Skin of body (tissue), 3 donors: ENCODE measurements at places on chromosomes 2 and 18. TPM values are rescaled to one million over a fixed set of nuclear protein-coding genes. Genes with fewer than 3 reads are reported as not detected.

- peak; percentile 61 for DNase-seq
Measured at GRCh38 chr2:219218217-219218731, 484 bp downstream of the ABCB6 start.

DNA sequence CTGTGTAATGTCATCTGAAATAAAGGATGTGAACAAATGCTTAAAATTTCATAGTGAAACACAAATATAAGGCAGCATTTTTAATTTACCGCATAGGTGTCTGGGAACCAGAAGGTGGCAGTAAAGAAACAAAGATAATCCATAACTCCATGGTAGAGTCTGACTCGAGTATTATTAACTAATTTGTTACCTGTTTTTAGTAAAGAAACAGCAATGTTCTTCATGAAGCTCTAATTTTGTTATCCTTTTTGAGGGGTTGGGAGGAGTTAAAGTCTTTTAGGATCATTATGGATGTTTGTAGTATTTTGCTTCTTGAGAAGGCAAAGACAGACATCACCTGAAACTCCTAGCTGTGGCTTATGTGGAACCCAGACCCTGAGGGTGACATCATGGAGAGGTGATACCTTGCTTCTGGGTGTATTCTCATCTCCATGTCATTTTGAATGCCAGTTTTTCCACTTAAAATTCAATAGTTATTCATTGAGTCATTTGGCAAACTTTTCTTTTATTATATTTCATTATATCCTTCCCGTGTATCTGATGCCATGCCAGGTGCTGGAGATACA is 286.2 kb upstream of the EPAS1 start:
- no peak for DNase-seq

- no peak for DNase-seq
Measured at GRCh38 chr2:138626148-138626547, 124.6 kb downstream of the SPOPL start.

GRCh38 chr2:178450524-178450773 is 526 bp downstream of the PRKRA start:
- no peak for DNase-seq

- no peak for DNase-seq
Measured at GRCh38 chr18:44320619-44321460, 359.8 kb upstream of the SETBP1 start.

DNA sequence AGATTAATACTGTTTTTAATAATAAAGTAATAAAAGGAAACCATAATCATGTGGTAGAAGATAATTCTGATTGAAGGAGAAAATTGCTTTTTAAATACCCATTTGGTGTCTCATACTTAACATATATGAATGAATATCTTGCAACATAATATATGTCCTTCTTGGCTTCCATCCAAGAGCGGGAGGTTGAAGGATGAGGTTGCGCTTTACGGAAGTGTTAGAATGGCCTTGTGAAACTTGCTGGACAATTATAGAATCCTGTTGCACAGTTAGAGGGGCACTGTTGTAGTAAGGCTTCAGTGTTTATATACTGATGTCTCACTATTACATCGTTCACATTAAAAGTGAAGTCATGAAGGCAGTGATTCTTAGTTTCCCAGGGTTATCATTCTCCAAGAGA is 9.4 kb downstream of the INSIG2 start:
- DNase-seq = no peak

DNA sequence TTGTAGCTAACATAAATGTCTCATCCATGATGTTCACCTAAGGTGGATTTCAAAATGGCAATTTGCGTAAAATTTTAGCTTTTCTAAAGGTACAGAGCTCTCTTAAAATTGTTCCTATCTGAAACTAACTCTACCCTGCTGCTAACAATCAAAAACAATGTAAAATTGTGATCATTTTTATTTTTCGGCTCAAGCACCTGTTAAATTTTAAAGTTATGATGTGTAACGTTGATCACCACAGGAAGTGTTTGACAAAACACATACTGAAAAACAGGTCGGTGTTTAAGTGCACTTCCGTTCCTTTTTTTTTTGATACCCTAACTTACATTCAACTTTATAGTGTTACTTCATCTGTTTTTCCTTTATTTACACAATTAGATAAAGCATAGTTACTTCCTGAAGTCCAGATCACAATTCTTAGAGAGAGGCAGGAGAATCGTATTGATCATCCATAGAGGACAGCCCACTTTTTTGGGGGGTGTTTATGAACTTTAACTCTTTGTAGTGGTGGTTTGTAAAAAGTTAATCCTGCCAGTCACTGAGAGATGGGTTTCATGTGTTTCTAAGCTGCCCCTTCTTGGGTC is 6.0 kb upstream of the NCK2 start:
- DNase-seq = no peak

- no peak for DNase-seq
Measured at GRCh38 chr2:47205576-47206141, 50.6 kb upstream of the STPG4 start.

GRCh38 chr2:88451811-88452564 is 505 bp downstream of the FOXI3 start:
- no peak for DNase-seq

GRCh38 chr2:169649278-169649677 is 44.9 kb downstream of the CFAP210 start:
- no peak for DNase-seq

GRCh38 chr18:64639536-64639935 is 490.6 kb upstream of the LINC00305 start:
- no peak for DNase-seq

DNA sequence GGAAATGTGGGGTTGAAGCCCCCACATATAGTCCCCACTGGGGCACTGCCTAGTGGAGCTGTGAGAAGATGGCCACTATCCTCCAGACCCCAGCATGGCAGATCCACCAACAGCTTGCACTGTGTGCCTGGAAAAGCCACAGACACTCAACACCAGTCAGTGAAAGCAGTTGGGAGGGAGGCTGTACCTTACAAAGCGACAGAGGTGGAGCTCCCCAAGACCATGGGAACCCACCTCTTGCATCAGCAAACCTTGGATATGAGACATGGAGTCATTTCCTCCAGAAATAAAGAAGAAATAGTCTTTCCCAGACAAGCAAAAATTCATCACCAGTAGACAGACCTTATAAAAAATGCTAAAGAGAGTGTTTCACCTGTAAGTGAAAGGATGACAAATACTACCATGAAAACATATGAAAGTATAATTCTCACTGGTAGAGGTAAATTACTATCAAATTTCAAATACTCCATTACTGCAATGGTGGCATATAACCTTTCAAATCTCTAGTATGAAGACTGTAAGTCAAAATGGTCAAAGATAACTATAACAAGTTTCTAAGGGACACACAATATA is 152.6 kb upstream of the EPHA4 start:
- no peak for DNase-seq

DNA sequence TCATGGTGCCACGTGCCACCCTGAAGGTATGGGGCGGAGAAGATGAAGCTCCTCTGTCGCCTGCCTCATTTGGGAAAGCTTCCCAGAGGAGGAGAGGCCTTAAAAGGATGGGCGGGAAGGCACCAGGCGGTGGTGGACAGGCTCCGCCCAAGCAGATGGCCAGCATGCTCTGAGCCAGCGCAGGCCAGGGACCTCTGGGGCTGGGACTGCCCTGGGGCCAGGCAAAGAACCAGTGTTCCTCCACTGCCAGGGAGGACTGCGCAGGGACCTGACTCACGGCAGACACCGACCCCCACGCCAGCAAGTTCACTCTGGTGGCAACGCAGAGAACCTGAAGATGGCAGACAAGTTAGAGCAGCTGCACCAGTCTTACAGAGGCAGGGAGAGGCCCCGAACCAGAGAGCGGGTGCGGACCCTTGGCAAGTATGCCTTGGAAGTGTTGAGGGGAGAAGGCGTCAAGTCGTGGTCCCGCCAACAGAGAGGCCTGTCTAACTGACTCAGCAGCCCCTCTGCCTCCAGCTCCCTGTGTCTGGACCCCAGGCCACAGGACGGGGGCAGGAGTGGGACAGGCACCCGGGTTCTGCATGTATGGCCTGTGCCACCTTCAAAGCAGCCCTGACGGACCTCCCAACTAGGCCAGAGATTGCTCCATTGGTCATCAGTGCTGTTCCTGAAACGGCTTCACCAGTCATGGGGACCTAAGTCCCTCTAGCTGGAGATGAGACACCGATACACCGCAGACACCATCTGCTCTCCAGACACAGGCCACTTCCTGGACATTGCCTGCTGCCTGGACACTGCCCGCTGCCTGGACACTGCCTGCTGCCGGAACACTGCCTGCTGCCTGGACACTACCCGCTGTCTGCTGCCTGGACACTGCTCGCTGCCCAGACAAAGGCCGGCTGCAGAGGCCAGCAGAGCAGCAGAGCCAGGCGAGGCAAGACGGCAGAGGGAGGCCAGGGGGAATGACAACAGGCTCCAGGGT is 124.7 kb downstream of the HDAC4 start:
- DNase-seq = no peak

GRCh38 chr2:43165378-43166069 is 60.9 kb downstream of the ZFP36L2 start:
- no peak for DNase-seq

GRCh38 chr2:124323321-124323720 is 298.2 kb downstream of the CNTNAP5 start:
- no peak for DNase-seq

GRCh38 chr2:200345975-200346374 is 39.5 kb downstream of the SPATS2L start:
- DNase-seq = peak; percentile 36

DNA sequence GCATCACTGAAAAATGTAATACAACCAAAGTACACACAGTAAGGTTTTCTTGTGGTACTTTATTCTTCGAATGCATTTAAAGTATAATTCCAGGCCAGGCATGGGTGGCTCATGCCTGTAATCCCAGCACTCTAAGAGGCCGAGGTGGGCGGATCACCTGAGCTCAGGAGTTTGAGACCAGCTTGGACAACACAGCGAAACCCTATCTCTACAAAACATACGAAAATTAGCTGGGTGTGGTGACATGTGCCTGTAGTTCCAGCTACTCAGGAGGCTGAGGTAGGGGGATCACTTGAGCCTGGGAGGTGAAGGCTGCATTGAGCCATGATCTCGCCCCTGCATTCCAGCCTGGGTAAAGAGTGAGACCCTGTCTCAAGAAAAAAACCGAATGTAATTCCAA is 3.9 kb upstream of the TTC39C start:
- no peak for DNase-seq

DNA sequence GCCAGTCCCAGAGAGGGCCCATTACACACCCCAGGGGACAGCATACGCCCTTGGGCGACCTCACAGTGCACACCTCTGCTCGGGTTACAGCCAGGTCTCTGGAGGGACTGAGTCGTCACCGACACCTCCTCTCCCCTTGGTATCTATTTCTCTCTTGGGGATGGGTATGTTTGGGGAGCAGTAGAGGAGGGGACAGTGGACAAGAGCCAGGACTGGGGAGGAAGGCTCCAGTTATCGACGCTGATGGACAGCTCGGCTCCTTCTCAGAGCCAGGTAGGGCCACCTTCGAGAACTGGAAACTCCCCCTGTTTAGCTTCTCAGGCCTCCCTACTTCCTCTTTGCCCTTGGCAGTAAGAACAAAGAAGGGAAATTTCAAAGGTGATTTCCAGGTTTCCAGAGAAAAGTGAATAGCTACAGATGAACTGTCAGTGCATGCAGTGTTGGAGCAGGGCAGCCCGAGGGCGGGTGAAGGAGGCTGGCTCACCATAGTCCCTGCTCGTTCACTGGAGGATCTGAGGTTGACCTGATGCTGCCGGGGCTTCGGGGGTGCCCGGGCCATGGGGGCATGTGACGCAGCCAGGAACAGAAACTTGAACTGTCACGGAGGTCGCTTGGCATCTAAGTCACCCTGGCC is 4.4 kb upstream of the SEMA4C start:
- no peak for DNase-seq

- DNase-seq = no peak
Measured at GRCh38 chr2:60353406-60353800, 200.1 kb downstream of the BCL11A start.

GRCh38 chr2:9548506-9548905 is 7.1 kb downstream of the ADAM17 start:
- DNase-seq = no peak

GRCh38 chr18:60838677-60839076 is 466.1 kb upstream of the MC4R start:
- no peak for DNase-seq

DNA sequence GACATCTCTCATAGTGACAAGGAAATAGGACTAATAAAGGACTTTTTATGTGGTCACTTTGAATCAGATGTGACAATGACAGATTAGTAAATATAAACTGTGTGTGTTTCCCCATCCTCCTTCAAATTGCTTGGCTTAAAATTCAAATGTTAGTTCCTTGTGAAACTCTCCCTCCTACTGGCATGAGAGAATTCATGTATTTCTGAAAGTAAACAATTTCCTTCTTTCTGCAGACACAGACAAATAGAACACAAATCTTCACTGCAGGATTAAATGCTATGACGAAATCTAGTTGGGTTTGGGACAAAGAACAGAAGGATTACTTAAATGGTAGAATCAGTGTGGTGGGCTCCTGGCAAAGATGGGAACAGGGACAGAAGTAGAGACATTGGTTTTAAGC is 328.7 kb upstream of the FAM98A start:
- no peak for DNase-seq

DNA sequence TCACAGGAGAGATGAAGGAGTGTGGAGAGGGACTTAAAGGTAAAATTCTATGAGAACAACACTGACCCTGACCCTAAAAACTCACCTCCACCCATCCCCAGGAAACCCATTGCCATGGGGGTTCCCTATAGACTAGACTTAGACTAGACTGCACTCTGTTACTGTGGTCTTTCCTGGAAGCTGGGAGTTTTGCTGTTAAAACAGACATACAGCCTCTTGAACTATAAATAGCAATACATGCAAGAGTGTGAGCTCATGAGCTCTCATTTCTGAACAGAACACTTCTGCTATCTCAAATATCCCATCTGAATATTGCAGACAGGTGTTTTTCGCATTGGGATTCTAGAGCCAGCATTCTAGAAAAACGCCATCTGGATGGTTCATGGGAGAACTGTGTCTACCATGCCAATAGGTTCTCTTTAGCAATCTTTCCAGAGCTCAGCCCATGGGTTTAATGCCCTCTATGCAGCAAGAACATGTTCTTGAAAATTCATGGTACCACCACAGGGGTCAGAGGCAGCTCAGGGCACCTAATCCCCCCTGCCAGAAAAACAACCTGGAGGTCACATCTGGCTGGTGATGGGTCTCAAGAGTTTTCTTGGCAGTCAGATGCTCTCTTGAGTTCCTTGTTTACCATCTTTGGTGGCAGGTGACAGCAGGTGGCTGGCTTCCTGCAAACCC is 51.9 kb downstream of the SLC14A2 start:
- no peak for DNase-seq

- no peak for DNase-seq
Measured at GRCh38 chr2:205556357-205556756, 125.9 kb upstream of the NRP2 start.

- no peak for DNase-seq
Measured at GRCh38 chr18:8699948-8700347, 5.4 kb upstream of the MTCL1 start.

Gene CTIF
- total RNA-seq = 19.5 TPM

Gene DTYMK
- total RNA-seq = 13.8 TPM

Gene HRH4
- 0.30 TPM for total RNA-seq

Gene ANKRD29
- total RNA-seq = 6.1 TPM

Gene TBC1D8
- 20.7 TPM for total RNA-seq

Gene IL36RN
- total RNA-seq = 10.9 TPM

Gene TRPM8
- total RNA-seq = 0.10 TPM

Gene CD8A
- not detected for total RNA-seq

Gene CRYGC
- not detected for total RNA-seq

Gene UCN
- total RNA-seq = 0.30 TPM

Gene CFC1
- total RNA-seq = not detected

Gene ZNF521
- total RNA-seq = 35.3 TPM

Gene ATP8B1
- 23.0 TPM for total RNA-seq

Gene STAMBP
- 15.5 TPM for total RNA-seq

Gene ACMSD
- total RNA-seq = not detected

Gene CD226
- 1.4 TPM for total RNA-seq

Gene PLA2R1
- total RNA-seq = 11.3 TPM

Gene ZNF804A
- 0.30 TPM for total RNA-seq

Gene LMAN2L
- 24.6 TPM for total RNA-seq

Gene STAT4
- 4.3 TPM for total RNA-seq
